ENCODE measurements at places on chromosomes 1 and 21.

- DNase-seq, result no peak
Measured at GRCh38 chr1:32962248-32962896, 2.2 kb downstream of the RNF19B start.

DNA sequence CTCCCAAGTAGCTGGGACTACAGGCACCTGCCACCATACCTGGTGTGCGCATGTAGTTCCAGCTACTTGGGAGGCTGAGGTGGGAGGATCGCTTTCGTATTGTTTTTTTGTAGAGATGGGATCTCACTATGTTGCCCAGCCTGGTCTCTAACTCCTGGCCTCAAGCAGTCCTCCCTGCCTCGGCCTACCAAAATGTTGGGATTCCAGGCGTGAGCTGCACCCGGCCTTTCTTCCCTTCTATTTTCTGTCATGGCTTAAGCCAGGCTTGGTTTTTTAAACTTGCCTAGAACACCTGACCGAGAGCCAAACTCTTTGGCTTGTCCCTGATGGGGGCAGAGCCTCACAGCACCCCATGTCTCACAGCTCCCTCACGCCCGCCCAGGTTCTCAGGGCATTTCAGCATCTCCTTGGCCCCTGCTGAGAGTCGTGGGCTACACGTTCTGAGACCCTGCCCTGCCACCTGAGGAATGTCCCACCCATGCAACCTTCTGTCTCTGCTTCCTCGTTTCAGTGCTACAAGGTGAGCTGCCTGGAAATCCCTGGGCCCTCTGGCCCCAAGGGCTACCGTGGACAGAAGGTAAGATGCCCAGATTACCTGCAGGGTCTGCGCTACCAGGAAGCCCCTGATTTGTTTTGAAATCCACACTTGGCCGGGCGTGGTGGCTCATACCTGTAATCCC, 15.7 kb downstream of the COL6A2 start:
- no peak for DNase-seq

DNA sequence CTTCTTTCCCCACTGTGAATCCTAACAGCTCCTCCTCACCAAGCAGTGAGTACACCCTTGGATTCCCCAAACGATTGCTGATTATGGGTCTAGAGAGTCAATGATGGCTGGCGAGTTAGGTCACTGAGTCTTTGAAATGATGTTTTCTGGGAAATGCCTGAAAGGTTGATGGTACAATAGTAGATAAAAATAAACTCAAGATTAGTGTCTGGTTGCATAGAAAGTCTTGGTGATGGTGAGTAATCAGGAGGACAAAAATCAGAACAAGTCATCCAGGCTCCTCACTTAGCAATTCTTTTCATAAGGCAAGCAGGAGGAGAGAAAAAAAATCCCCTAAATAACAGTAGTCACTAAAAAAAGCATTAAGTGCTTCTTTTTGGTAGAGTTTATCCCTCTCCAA, 22.6 kb downstream of the HLX start:
- no peak for DNase-seq

GRCh38 chr1:17978016-17978415, 129.6 kb upstream of the IGSF21 start:
- no peak for DNase-seq

DNA sequence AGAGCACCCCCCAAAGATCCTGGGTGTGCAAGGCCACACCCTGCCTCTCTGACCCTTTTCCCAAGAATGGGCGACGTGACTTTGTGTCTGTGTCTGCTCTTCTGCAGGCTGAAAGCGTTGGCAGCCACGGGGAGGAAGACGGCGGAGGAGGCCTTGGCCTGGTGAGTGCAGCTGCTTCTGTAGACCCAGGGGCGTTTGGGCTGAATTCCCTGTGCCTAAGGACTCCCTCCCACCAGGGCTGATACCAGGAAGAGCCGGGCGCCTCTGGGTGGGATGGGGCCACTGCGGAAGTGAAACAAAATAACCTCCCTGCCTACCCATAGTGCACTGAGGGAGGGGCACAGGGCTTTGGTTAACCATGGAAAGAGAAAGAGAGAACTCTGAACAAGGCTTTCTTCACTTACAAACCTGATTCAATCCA, 2.5 kb downstream of the UBASH3A start:
- DNase-seq, result peak; percentile 35

DNA sequence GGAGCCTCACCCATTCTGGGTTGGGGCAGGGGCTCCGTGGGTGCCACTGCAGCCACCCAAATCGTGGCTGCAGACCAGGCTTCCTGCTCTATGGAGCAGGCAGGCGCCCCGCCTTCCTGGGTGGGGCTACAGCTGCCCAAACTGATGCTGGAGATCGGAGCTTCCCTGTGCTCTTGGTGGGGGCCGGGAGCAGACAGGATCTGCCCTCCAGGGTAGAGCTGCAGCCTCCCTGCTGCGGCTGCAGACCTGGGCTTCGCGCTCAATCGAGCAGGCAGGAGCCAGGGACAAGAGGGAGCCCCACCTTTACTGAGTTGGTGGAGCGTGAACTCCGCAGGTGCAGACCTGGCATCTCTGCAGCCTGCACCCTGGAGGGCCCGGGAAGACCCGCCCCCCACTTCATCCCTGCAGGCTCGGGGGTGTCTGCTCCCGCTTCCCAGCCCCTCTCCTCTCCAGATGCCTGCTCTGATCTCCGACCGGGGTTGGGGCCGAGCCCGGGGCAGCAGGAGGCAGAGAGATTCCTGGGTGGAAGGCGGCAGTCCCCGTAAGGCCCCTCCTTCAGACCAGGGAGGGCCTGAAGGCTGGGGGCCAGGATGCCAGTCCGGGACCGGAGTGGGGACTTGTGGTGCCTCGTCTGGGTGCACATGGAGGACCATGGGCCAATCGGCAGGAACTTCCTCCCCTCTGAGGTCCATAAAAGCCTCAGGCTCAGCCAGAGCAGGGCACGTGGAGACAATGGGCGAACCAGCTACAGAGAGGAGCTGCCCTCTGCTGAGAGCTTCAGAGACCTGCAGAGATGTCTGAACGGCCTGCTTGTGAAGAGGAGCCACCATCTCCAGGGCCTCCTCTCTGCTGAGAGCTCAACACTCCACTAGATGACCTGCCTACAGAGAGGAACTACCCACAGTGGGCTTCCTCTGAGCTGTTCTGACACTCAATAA, 359.3 kb downstream of the SMYD3 start:
- DNase-seq, result no peak

DNA sequence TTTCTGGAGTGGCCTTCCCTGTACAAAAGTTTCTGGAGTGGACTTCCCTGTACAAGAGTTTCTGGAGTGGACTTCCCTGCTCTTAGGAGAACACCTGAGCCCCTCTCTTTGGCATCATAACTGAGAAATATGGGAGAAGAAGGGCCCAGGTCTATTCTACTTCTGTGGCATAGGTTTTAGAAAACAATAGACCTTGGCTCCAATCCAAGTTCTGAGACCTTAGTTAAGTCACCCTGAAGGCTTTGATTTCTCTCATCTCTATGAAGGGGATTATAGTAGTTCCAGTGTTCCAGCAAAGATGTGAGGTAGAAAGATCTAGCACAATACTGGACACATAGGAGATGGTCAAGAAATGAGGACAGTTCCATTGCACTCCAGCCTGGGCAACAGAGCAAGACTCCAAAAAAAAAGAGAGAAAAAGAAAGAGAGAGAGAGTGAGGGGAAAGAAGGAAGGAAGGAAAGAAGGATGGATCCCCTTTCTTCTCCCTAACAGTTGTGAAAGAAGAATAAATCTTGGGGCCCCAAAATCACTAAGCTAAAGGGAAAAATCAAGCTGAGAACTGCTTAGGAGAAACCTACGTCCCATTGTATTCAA, 13.3 kb upstream of the EIF4G3 start:
- DNase-seq, result no peak

DNA sequence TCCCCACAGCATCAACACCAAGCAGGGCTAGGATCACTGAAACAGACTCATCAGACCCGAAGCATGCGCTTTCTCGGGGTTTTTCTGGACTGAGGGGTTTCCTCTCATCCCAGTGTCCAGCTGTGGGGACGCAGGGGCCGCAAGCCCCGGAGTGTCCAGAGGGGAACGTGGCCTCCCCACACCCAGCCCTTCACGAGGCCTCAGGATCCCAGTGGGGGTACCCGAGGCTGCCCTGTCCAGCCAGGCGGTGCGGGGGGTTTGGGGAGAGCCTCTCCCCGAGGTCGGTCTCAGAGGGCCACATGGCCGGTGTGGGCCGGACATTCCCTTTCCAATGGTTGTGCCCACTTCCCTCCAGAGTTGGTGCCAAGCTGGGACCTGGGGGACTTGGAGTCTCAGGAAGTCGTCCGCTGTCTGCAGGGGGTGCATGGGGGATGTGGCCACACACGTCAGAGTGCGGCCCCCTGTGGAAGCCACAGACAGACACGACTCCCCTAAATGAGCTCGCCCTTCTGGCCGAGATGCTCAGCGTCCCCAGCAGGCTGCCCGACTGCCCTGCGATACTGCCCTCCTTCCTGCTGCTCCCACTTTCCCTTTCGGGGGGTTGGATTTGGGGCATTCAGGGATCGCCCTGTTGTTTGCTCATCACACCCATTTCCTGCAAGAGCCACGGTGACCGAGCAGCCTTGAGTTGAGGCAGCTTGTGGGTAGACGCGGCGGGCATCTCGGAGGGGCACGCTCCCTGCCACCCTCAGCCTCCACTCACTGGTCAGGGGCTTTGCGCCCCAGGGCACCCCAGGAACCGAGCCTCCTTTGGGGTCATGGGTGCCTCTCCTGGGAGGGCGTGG, 4.1 kb downstream of the COL6A1 start:
- no peak for DNase-seq

DNA sequence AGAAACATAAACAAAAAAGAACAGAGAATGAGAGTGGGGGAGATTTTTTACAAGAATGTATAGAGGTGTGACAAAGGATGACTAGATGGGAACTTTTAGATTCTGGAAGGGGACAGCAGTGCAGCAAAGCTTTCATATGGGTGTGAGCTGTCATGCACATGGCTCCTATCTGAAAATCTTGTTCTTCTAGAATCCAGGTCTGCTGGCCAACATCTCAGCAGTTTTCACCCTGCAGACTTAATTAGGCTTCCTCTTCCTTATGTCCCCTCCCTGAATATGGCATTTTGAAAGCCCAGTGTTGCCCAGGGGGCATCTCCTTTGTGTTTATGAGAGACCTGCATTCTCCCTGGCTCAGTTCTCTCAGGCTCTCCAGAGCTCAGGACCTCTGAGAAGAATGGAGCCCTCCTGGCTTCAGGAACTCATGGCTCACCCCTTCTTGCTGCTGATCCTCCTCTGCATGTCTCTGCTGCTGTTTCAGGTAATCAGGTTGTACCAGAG, at the start of gene CYP4Z1:
CYP4Z1 (plus strand) TSS at position 135 of the 498 bp plus-strand sequence; CDS start at position 395, 260 bp downstream.
- no peak for DNase-seq

DNA sequence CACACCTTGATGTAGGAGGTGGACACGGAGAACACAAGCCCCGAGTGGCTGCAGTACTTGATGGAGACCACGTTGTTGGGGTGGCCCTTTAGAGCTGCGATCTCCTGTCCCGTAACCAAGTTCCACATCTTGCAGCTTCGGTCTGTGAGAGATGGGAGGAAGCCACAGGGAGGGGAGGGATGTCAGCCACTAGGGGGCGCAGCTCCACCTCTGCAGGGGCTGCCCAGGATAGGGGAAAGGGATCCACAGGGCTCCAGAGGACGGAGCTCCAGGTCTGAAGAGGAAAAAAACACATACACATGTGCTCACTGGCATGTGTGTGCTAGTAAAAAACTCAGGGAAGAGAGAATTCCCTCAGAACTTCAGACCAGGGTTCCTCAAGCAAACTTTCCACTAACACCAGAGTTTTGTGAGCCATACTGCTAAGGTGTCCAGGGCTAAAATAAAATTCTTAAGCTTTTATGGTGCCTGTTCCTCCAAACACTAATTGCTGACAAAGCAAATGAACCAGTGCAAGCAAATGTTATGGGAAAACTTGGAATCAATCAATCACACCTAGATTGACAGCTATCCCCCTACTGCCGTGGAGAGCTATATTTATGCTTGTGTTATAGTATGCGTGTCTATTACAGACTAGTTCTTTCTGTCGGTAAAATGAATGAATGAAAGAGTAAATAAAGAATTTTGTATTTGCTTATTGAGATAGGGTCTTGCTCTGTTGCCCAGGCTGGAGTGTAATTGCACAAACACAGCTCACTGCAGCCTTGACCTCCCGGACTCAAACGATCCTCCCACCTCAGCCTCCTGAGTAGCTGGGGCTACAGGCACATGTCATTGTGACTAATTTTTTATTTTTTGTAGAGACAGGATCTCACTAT, 43.7 kb downstream of the KIF21B start:
- peak; percentile 59 for DNase-seq

DNA sequence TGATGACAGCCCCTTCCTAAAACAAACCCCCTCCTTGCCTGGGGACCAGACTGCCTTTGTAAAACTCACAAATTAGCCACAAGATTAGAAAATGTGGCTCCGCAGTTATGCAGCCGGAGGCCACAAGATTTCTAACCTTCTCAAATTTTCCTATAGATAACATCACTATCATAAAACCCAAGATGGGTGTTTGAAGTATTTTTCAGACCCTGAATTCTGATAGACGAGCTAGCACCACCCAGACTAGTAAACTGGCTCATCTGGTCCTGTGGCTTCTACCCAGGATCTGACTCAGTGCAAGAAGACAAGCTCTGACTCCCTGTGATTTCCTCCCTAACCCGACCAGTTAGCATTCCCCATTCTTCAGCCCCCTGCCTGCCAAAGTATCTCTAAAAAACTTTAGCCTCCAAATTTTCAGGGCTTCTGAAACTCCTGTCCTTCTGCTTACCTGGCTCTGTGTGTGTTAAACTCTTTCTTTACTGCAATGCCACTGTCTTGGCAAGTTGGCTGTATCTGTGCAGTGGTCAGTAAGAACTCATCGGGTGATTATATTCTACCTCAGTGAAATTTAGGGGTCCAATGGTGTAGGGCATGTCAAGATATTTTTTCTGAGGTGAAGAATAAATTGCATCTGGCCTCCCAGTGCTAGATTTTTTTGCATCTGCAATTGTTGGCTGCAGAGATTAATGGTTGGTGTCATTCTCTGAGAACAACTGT, 102.1 kb downstream of the S1PR1 start:
- no peak for DNase-seq

DNA sequence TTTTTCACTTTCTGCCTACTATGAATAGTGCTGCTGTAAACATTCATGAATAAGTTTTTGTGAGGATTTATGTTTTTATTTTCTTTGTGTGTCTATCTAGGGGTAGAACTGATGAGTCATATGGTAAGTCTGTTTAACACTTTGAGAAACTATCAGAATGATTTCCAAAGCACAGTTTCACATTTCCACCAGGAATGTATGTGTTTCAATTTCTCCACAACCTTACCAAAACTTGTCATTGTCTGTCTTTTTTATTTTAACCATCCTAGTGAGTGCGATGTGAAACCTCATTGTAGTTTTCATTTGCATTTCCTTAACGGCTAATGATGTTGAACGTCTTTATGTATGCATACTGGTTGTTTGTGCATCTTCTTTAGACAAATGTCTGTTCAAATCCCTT, 23.5 kb downstream of the RNASEL start:
- no peak for DNase-seq
